ENCODE measurements at places on chromosomes 7 and 10.

GRCh38 chr10:110207011-110207804, at the start of gene MXI1:
Gene MXI1 (plus strand): TSS chr10:110207605. CDS start chr10:110207809, 204 bp downstream.
- peak; percentile 83 for DNase-seq

DNA sequence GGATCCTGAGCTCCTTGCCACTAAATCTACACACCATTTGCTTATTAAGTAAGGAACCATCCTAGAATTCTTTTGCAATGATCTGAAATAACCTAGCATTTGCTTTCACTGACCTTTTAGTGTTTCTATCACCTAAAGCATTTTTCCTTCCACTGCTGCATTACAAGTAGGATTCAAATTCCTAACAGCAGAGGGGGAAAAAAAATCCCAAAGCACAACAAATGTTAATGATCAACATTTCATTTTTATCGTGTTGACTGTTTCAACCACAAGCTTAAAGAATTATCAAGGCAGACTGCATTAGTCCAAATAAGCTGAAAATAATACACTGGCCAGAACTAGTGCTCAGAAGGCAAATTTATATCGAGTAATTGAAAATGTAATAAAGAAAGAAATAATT, 174.7 kb upstream of the TCF7L2 start:
- DNase-seq: no peak

DNA sequence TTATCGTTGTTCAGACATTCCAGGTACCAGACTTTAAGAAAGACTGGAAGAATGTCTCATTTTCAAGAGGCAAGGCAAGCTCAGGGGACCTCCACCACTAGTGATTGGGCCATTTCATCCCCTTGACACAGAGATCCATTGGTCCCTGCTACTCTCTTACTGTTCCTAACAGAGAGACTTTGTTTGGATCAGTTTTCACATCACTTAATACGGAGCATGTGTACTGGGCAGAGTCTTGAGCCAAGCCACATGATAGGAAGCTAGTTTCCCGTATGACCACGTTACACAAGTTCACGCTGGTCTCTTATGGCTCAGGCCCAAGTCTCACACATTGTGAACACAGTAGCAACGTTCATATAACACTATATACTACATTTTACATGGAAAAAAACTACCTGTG, 269.9 kb downstream of the BAMBI start:
- no peak for DNase-seq

- DNase-seq: no peak
These were observed 796.2 kb downstream of the CCSER2 start for GRCh38 chr10:85124603-85125051.

Measured in right kidney (tissue), 9 donors.